T-helper 17 cell (primary cell): ENCODE measurements at places on chromosomes 3 and 15.

DNA sequence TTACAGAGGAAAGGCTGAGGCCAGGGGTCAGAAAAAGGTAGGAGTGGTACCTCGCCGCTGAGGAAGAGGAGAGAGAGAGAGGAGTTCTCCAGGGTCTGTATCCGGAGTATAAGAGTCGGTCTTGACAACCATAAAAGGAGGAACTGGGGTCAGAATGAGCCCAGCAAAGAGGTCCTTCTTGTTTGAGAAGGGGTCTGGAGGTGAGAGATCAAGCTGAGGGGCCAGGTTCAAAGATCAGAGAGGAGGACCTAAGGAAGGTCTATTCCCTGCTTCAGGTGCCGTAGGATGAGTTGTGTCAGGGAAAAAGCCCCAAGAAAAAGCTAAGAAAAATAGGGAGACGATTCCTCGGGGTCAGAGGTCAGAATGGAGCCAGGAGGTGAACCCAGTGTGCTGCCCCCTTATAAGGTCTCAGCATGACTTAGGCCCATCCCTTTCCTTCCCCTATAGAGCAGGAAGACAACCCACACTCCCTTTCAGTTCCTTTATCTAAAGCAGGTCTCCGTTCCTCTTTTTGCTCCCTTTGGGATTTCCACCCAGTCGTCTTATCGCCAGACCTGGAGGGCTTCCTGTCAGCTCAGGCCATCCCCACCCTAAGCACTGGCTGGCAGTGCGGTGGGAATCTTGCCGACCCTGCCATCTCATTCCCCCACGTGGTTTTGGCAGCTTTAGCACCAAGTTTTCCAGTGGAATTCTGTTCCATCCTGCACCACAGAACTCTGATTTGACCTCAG lies 651 bp downstream of the MTMR14 start:
- DNase-seq = no peak

DNA sequence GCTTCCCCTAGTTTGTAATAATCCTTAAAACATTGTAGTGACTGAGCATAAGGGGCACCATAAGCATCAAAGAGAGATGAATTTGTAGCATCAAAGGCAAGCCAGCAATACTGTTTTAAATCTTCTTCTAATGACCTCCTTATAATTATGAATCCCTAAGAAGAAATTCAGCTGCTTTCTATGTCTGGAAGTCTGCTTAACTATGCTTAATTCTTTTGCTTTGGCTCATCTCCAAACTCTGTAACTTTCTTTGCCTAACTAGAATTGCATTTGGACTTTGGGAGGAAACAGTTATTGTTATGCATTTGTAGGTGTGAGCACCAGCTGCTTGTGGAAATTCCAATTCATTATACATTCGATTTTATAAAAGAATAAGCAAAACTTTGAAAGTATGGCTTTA lies 117.7 kb upstream of the SPATA16 start:
- DNase-seq = no peak

DNA sequence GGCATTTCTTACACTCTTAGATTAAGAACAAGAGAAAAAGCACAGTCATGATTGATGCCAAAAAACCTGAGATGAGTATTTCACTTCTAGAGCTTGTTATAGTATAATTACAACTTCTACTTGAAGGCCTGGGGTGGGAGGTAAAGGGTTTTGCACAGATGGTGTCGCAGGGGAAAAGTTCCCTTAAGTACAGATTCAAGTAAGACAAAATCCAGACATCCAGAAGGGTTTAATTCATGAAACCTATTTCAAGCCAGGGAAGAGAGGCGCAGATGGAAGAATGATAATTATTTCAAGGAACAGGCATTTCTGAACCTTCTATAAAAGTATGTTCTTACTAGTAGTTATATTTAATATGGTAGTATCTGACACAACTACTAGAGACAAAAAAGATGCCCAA lies 70.6 kb downstream of the TM4SF4 start:
- no peak for DNase-seq

- DNase-seq = no peak
These were observed 19.9 kb downstream of the NOX5 start for GRCh38 chr15:69034352-69034751.

DNA sequence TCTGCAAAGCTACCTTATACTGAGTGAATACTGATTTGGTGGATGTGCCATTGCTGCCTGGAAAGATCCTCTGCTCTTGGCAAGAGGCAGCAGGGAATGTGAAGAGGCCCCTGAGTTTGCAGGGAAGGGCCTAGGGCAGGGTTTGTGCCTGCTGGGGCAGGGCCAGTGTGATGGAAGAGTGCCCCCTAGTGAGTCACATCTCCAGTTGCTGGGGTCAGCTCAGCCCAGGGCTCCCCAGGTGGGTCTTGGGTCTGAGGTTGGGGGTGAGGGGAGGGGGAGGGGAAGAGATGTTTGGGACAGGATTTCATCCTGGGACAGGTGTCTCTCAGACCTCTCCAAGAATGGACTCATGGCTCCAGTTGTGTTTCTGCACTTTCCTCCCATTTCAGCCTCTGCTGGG lies 4.1 kb upstream of the AMOTL2 start:
- no peak for DNase-seq

DNA sequence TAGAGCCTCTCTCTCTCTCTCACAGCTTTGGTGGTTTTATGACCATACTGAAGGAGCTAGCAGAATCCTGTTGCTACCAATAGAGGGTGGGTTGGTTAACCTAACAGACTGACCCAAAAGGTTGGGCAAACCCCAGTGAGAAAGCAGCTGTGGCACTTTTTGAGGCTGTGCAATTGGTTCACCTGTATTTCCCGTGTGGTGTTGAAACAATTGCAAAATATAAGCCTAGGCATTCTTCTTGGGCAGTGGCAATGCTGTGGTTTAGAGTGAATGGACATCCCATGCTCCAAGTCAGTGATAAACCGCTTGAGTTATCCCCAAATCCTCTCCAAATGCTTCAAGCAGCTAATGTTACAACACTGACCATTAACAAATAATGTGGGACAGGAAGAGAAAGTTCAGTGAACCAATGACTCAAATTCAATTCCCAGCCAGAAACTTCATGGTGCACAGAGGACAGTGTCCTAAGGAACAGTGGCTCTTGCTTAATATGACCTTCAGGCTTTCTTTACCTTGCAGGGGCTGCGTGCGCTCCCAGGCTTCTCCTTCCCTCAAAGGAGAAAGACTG lies 261.9 kb upstream of the ICE2 start:
- DNase-seq = no peak

DNA sequence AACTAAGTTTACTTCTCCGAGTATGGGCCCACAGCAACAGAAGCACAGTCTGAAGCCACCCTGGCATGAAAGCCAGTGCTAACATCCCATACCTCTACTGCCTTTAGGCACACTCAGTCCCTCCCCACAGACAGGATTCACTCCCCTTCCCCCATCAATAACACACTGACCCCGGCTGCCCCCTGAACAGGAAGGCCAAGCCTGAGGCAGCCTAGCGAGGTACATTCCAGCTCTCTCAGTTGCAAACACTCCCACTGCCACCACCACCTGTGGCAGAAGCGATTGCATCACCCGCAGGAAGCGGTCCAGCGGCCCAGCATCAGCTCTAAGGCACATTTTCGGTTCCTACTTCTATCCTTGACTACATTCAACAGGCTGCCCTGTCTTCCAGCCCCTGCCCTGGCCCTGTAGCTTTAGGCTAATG lies 7.0 kb upstream of the BMF start:
- no peak for DNase-seq

- no peak for DNase-seq
These were observed 806 bp downstream of the KLHL25 start for GRCh38 chr15:85793641-85794597.

DNA sequence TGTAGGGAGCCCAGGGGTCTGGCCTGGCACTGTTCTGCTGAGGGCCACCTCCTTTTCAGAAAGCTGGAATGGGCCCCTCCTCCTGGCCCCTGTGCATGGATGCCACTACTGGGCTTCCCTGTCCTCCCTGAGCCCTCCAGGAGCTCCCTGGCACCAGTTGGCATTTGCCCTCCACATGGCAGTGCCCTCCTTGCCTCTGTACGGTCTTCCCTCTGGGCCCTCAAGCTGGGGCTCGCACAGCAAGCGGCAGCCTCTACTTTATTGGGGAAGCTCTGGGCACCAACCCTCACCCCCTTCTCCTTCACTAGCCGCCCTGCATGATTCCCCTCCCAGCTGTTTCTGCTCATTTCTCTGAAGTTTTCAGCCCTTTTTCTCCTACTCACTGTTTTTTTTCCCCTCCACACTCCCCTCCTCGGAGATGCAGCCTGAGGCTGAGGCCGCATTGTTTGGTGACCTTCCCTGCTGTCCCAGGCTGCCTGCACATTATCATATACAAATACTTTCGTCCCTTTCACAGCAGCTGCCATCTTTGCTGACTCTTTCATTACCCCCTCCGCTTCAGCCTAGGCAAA lies 127.3 kb downstream of the EEFSEC start:
- no peak for DNase-seq

DNA sequence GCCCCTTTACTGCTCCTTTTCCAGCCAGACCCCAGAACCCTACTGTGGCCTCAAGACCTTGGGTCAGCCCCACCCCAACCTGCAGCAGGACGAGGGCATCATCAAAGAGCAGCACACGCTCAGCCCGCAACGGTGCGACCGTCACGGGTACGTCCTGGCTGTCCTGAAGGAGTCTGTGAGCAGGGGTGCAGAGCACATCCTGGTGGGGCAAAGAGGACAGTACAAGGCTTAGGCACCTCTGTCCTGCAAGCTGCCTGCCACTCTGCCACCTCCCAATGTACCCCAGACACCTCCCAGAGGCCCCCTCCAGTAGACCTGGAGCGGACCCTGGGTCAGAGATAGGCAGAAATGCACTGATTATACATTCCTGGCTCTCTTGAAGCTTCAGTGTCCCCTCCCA lies 8.0 kb downstream of the ALS2CL start:
- no peak for DNase-seq

DNA sequence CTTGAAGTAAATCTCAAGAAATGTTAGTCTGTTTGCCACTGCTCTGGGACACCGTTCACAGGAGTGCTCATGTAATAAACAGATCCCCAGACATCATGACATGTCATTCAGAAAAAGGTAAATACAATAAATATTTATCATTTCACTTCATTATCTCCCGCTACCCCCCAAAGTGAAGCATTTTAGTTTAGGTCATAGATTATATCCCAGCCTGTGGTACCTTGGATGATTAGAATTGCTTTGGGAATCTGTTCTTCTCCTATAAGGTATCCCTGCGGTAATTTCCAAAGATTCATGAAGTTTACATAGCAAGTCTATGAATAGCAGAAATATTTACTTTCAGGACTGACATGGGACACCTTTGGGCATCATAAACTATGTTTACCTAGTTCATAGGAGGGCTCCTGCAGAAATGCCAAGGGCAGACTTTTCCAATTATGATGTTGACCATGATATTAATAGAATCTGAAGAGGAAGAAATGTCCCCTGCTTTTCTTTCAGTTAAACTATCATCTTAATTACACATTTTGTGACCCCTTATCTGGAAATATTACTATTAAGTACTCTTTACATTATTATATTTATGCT lies 268.0 kb downstream of the NAALADL2 start:
- no peak for DNase-seq

DNA sequence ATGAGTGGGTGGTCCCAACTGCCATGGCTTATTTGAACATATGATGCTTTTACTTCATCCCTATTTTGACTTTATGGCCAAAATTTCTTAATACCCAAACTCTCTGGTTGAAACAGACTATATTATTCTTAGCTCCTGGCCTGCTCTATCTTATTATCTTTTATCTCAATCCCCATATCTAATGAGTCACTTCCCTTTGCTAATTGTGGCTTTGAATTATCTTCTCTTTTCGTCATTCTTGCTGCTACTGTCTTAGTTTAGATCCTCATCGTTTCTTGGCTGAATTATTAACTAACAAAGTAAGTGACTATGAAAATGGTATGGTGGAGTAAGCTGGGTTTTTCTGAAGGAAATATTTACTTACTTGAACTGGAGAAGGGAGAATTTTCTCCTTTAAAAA lies 28.2 kb upstream of the DNAJC19 start:
- no peak for DNase-seq

- DNase-seq = no peak
These were observed 152.9 kb upstream of the GOLIM4 start for GRCh38 chr3:168248383-168249204.

DNA sequence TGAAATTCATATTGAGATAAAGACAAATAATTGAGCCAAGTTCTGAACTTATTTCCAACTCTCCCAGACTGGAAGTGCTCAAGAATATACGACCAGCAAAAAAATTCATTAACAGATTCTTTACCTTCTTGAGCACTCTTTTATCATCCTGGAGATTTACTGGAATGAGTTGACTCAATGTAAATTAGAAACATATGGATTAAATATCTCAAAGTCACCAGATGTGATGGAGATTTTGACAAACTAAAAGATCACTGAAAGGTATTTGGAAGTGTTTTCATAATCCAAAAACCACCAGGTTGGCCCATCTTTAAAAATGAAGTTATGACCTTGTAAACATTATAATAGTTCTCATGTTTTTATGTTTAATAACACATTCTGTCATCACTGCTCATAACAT lies 433.2 kb upstream of the RASGRP1 start:
- DNase-seq = no peak

DNA sequence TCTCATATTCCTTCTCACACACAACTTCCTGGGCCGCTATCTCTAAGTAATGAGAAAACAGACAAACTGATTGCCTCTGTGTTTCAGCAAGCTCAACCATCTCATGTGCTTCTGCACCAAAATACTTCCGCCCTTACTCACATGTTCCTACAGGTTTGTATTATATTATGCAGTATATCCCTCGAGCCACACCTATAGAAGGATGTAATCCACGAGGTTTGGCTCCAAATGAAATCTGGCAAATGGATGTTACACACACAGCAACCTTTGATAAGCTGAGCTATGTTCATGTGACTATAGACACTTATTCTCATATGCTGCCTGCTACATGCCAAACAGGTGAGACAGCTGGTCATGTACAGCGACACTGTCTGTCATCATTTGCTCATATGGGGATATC lies 22.6 kb downstream of the CCRL2 start:
- no peak for DNase-seq

GRCh38 chr15:75203908-75204263 lies 2.2 kb downstream of the C15orf39 start:
- no peak for DNase-seq

DNA sequence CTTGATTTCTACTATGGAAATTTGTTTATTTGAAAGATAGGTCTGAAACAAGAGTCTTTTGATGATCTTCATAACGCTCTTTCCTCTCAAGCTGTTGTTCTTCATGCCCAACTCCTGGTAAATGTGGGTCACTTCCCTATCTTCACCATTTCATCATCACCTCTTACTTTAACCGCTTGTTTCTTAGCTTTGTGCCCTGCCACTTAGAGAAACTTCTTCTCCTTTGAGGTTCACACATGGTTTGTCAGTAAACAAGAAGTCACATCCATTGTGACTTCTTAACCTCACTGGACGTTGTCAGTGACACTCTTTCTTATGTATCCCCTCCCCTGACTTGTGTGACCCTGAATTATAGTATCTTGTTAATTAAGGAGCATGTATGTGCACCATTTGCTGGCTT lies 16.9 kb upstream of the P2RY13 start:
- no peak for DNase-seq

DNA sequence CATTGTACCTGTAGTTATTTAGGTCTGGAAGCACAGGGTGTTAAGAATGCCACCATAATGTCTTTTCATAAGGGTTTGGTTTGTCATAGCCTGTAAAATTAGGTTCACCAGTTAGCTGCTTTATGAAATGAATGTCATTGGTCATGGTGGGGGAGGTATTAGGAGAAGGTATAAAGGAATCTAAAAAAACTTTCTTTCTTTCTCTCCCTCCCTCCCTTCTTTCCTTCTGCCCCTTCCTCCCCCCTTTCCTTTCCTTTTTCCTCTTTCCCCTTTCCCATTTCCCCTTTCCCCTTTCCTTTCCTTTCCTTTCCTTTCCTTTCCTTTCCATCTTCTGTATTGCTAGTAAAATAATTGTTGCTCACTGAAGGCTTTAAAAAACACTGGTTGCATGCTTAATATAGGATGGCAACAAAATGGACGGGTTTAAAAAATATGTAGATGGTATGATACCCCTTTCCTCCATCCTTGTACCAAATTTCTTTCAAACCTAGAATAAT lies 9.6 kb downstream of the ATP2C1 start:
- DNase-seq = no peak
